ENCODE measurements at places on chromosomes 4 and X.

DNA sequence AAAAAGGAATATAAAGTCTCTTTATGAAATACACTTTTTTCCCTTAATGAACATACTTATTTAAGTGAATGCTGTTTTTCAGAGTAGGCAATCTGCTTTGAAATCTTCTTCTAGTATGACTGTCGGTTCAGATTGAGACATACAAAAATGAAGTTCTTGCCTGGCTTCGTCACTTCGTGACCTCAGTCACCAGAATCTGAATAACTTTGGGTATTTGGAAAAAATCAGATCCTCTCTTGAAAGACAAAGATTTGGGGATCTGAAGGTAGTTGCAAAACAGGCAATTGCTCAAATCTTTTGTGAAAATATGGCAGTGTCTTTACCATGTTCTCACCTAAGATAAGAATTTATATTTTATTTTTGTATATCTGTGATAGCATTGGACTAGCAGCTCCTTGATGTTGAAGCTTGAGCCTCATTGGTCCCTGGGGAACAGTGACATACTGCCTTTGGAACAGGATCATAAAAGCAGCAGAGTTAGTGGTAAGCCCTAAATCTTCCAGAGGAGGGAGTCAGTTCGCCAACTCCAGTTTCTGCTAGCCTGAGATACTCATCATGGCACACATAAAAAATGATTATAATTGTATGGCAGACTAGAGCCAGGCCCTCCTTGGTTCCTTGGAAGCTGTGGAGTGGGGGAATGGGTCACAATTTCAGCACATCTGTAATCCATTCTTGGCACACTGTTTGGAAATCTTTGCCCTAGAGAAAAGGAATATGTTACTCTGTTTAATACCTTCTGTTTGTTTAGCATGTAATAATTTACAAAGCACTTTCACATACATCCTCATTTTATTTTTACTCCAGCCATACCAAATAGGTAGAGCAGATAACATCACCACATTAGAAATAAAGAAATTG, 5.0 kb downstream of the ARFIP1 start:
- no peaks in the 10 kb centered on the region for H3K36me3 ChIP-seq
- DNase-seq, result no peak
- H3K4me1 ChIP-seq, result peaks cover 18% of the 10 kb centered on the region
- H3K4me3 ChIP-seq, result no peak overlapping the region
- no peak overlapping the region for H3K27ac ChIP-seq
- H3K27me3 ChIP-seq, result peaks cover 6% of the 10 kb centered on the region

GRCh38 chrX:150370589-150371312, 7.6 kb downstream of the MAMLD1 start:
- peaks cover 5% of the 10 kb centered on the region for H3K4me1 ChIP-seq
- DNase-seq, result no peak
- H3K36me3 ChIP-seq, result no peaks in the 10 kb centered on the region
- no peak overlapping the region for H3K4me3 ChIP-seq

GRCh38 chr4:16590797-16591196, 307.6 kb downstream of the LDB2 start:
- H3K4me3 ChIP-seq, result no peak overlapping the region
- H3K27me3 ChIP-seq, result no peaks in the 10 kb centered on the region
- peak overlapping the region; percentile 81 for H3K27ac ChIP-seq
- DNase-seq, result no peak
- H3K4me1 ChIP-seq, result peaks cover 37% of the 10 kb centered on the region
- H3K36me3 ChIP-seq, result no peaks in the 10 kb centered on the region

GRCh38 chr4:27791640-27792039, 931.0 kb downstream of the STIM2 start:
- no peak for DNase-seq
- no peaks in the 10 kb centered on the region for H3K36me3 ChIP-seq
- H3K27me3 ChIP-seq, result no peaks in the 10 kb centered on the region
- H3K4me3 ChIP-seq, result no peak overlapping the region
- no peak overlapping the region for H3K27ac ChIP-seq

- H3K4me3 ChIP-seq, result no peak overlapping the region
- no peaks in the 10 kb centered on the region for H3K27me3 ChIP-seq
These were observed 85.3 kb downstream of the ABLIM2 start for GRCh38 chr4:8073206-8073863.

DNA sequence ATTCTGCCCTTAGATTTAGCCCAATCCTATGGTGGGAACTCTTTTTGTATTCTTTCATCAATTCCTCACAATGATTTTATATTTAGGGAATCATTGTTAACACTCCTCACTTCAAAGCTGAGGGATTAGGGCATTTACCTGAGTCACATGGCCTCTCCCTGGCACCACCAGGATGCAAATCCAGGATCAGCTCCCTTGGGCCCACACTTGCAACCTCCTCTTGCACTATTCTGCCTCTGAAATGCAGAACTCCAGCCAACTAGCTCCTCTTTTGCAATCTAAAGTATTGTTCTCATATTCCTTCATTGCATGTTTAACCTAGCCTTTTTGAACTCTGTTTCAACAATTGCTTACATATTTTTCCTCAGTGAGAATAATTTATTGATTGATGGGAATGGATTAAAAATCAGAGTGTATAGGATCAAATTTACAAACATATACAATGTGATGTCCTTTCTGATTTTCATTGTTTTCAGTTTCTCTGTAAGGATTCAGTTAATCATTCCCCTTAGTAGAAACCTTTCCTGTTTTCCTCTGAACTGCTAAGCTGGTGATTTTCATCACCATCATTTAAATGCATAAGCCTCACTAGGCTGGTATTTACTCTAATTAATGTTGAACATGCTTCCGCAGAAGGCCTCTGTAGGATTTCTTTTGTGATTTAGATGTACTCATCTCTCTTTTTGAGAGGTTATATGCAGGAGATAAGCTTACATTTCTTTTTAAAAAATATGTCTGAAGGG, 3.3 kb upstream of the RELL1 start:
- H3K4me1 ChIP-seq, result peaks cover 12% of the 10 kb centered on the region
- no peak for DNase-seq
- H3K27me3 ChIP-seq, result peaks cover 3% of the 10 kb centered on the region

GRCh38 chr4:156475322-156475721, 496.3 kb downstream of the PDGFC start:
- no peaks in the 10 kb centered on the region for H3K36me3 ChIP-seq
- no peaks in the 10 kb centered on the region for H3K27me3 ChIP-seq
- DNase-seq, result no peak
- H3K27ac ChIP-seq, result no peak overlapping the region

DNA sequence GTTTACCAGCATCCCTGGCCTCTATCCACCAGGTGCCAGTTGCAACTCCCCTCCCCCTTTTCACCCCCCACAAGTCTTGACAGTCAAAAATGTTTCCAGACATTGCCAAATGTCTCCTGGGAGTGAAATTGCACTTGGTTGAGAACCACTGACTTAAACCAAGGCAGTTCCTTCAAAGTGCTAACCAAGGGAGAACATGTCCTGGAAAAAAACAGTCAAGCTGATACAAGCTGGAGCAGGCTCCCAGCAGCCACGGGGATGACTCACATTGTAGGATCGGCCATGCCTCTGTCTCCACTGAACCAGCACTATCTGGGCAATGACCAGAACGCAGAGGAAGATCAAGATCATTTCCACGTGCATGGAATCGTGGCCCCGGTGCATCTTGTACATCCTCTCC, 11.4 kb downstream of the RNF175 start:
- no peaks in the 10 kb centered on the region for H3K36me3 ChIP-seq
- H3K4me3 ChIP-seq, result no peak overlapping the region
- no peak overlapping the region for H3K27ac ChIP-seq
- DNase-seq, result no peak
- no peaks in the 10 kb centered on the region for H3K27me3 ChIP-seq
- H3K4me1 ChIP-seq, result no peaks in the 10 kb centered on the region

DNA sequence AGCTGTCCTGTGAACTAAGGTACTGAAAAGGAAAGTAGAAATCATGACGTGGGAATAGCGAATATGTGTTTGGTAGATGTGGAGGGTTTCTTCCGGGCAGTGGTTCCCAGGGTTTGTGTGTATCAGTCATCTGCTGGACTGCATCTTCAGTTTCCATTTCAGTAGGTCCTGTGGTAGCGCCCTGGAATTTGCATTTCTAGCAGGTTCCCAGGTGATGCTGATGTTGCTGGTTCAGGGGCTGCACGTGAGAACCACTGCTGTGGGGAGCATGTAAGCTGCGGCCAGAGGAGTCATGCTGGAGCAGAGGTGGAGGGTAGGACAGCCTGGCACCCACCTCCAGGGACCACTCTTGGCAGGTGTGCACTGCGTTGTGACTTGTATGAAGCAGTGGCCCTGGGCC, 47.1 kb downstream of the ARHGAP10 start:
- no peak overlapping the region for H3K4me3 ChIP-seq
- peaks cover 15% of the 10 kb centered on the region for H3K4me1 ChIP-seq
- peaks cover 5% of the 10 kb centered on the region for H3K27me3 ChIP-seq
- no peak for DNase-seq
- no peaks in the 10 kb centered on the region for H3K36me3 ChIP-seq
- H3K27ac ChIP-seq, result no peak overlapping the region

DNA sequence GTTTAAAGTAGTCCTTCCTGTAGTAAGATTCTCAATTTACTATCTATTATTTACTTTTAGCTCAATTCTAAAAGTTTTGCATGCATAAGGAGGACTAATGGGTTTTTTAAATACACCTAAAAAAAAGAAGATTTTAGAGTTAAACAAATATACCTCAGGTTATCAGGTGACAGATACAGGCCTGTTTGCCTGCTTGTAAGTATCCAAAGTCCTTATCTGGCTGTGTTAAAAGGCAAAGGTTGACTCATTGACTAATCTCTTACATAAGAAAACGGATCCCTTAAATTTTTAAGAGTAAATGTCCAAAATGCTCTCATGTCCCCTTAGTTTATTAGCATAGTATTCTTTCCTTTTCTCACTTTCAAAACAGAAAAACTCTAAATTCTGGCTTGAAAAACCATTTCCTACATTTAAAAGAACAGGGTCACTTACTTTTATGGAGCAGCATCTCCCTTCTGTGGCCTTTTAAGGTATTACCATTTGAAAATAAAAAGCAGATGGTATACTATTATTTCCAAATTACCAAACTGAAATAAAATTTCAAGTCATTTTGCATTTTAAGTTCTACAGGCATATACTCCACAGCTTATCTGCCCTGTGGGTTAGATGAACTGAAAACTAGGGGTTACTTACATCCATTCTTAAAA, 4.5 kb downstream of the CBR4 start:
- H3K27ac ChIP-seq, result no peak overlapping the region
- peaks cover 4% of the 10 kb centered on the region for H3K27me3 ChIP-seq
- H3K36me3 ChIP-seq, result no peaks in the 10 kb centered on the region
- no peak for DNase-seq
- H3K4me3 ChIP-seq, result peak overlapping the region; percentile 9
- peaks cover 7% of the 10 kb centered on the region for H3K4me1 ChIP-seq

DNA sequence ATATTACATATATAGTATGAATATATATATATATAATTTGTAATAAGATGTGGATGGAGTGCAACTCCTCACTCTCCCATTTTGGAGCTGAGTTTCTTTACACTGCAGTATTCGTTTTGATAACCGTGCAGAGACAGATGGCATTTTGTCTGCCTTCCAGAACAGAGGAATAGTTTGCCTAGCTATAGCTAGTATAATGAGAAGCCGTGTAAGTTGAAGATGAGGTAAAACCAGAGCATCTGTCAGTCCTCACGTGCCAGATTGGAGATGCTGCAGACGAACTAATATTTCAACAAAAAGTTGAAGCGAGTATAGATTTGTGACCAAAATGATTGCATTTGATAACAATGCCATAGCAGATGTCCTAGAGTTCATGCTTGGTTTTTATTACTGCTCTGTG, 180.6 kb downstream of the FMR1NB start:
- no peak overlapping the region for H3K27ac ChIP-seq
- no peaks in the 10 kb centered on the region for H3K27me3 ChIP-seq
- no peak overlapping the region for H3K4me3 ChIP-seq

- H3K27ac ChIP-seq, result no peak overlapping the region
- no peaks in the 10 kb centered on the region for H3K27me3 ChIP-seq
- no peak for DNase-seq
- H3K4me3 ChIP-seq, result no peak overlapping the region
- H3K36me3 ChIP-seq, result no peaks in the 10 kb centered on the region
- H3K4me1 ChIP-seq, result peaks cover 10% of the 10 kb centered on the region
These were observed 126.9 kb upstream of the GPRIN3 start for GRCh38 chr4:89434364-89434988.

DNA sequence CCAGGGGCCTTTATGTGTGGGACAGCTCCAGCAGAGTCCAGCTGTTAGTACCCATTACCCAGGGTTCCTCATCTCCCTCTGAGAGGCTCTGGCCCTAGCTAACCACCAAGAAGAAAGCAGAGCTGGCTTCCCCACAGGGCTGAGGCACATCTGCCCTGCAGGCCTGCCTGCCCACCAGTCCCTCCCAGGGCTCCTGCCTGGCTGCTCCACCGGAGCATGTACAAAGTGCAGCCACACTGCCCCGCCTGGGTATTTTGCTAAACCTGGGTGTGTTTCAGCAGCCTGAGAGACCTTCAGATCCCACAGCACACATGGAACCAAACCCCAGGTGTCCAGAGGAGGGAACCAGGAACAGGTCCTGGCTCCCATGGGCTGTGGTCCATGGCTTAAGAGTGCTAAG, 500.4 kb upstream of the KLHL4 start:
- peaks cover 1% of the 10 kb centered on the region for H3K27me3 ChIP-seq
- no peak overlapping the region for H3K27ac ChIP-seq
- no peaks in the 10 kb centered on the region for H3K36me3 ChIP-seq
- DNase-seq, result no peak

- no peaks in the 10 kb centered on the region for H3K36me3 ChIP-seq
- H3K27me3 ChIP-seq, result peaks cover 1% of the 10 kb centered on the region
- no peak overlapping the region for H3K4me3 ChIP-seq
- peaks cover 9% of the 10 kb centered on the region for H3K4me1 ChIP-seq
- peak; percentile 24 for DNase-seq
These were observed 47.5 kb upstream of the GALNT7 start for GRCh38 chr4:173121076-173121561.

DNA sequence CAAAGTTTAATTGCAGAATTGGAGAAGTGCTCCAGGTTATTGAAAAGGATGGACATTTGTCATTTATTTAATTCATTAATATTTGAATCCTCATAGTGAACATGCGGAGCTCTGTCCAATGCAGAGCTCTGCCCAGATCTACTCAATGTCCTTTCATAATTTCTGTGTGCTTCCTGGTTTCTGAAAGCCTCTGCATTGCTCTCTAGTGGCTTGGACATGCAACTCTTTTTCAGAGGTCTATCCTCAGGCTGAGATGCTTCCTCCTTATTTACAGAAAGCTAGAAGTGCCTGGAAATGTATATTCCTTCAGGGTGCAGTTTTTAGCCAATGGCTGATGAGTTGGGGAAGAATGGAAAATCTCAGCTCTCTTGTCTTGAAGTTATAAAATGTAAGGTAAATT, 786.1 kb upstream of the AADAT start:
- no peak overlapping the region for H3K4me3 ChIP-seq
- H3K27ac ChIP-seq, result no peak overlapping the region
- H3K27me3 ChIP-seq, result peaks cover 1% of the 10 kb centered on the region
- no peak for DNase-seq

- H3K4me3 ChIP-seq, result no peak overlapping the region
- DNase-seq, result no peak
- no peaks in the 10 kb centered on the region for H3K27me3 ChIP-seq
- H3K36me3 ChIP-seq, result no peaks in the 10 kb centered on the region
- peaks cover 5% of the 10 kb centered on the region for H3K4me1 ChIP-seq
These were observed 21.9 kb downstream of the FHIP1A start for GRCh38 chr4:151430740-151431457.

GRCh38 chr4:1749370-1749769, 28.0 kb downstream of the TACC3 start:
- no peak overlapping the region for H3K4me3 ChIP-seq
- no peaks in the 10 kb centered on the region for H3K4me1 ChIP-seq
- no peaks in the 10 kb centered on the region for H3K36me3 ChIP-seq
- H3K27ac ChIP-seq, result no peak overlapping the region

Measured in glutamatergic neuron (in vitro differentiated cells).